ENCODE measurements at places on chromosomes 7 and 10.

DNA sequence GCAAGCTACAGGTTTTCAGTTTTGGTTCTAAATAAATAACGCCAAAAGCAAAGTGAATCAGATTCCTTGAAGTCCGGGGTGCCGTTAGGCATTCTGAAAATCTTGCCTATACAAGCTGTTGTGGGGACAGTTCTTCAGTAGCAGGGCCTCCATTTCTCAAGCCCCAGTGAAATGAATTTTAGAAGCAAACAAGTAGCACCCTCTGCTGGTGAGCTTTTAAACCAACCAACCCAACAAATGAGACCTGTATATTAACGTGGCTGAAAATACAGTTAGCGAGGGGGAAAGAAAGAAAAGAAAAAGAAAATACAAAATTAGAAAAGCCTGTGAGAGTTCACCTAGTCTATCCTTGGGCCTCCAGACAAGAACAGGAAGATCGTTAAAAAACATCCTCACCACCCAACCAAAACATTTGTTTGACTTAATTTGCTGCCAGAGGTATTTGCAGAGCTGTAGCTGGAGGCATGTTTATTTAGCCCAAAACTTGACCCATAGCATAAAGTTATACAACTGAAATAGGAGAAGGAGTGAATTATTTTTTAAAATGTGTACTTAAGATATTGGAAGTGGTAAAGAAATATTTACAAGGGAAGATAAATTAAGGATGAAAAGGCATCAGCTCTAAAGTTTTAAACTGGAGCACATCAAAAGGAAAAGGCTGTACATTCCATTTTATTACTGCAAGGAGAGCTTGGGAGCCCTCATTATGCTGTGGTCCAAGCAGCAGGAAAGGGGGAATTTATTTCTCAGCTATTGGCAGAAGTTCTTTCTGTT is 98.9 kb downstream of the DYNC1I1 start:
- DNase-seq: no peak

DNA sequence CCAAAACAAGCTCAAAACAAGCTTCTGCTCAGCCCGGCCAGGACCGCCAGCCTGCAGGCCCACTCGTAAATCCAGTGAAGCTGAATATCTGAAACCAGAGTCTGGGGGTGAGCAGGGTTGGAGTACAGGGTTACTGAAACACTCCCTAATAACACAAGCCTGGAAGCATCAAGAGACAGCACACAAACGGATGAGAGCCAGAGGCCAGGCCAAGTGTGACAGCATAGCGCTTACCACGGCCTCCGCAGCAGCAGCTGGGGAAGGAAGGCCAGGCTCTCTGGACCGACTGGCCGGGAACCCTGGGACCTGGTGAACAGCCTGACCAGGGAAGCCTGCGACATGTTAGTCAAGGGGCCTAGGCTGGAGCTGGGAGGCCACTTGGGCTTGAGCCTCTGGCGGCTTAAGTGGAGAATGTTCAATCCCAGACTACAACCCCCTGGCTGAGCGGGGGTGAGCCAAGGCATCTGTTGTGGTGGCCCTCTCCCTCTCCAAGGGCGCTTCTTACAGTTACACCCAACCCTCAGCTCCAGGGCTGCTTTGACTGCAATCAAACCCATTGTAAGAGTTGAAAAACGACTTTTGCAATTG is 21.7 kb upstream of the RNF32 start:
- no peak for DNase-seq

GRCh38 chr7:37356911-37357636 is 91.6 kb downstream of the ELMO1 start:
- no peak for DNase-seq

DNA sequence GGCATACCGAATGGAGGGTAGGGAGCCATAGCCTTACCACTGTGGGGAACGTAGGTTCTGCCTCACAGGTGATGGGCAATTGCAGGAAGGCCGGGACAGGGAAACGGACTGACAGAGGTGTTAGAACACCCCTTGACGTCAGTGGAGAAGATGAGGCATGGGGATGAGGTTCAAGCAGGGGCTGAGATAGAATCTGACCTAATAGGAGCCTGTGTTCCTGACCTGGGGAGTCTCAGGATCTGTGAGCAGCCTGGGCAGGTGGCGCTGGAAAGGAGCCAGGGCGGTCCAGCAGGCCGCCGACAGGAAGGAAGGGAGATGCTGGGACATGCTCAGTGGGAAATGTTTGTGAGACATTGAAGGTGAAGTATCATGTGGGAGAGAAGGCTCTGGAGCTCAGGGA is 109.4 kb downstream of the WDFY4 start:
- DNase-seq: no peak

- DNase-seq: no peak
These were observed 5.9 kb upstream of the ITGA8 start for GRCh38 chr10:15725603-15726002.

DNA sequence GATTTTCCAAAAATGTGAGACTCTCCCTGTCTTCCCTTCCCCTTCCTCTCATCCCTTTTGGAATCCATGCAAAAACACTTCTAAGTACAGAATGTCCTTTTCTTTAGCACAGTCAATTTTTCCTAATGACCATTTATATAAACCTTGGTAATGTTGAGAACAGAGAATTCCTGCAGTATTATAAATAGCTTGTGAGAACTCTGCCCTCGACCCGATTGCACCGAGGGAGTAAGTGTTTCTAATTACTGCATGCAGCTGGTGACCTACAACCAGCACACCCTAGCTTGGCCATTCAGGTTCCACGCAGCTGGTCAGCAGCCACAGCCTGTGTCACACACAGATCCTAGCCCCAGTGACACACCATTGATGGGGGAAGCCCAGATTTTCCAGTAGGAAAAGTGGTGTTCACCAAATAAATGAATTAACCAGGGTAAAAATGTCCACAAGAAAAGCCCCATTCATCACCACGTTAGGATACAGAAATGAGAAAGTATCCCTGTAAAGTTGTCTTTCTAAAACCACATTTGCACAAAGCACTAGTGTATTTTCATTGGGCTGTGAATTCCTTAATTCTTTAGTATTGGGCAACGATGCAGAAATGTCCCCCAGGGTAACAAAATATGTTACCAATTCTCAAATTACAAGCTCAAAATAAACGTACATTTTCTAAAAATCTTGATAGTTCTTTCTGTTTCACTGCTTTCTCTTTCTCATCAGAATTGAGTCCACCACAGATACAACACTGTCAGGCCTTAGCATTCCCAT is 499.0 kb upstream of the KLF6 start:
- DNase-seq: no peak

DNA sequence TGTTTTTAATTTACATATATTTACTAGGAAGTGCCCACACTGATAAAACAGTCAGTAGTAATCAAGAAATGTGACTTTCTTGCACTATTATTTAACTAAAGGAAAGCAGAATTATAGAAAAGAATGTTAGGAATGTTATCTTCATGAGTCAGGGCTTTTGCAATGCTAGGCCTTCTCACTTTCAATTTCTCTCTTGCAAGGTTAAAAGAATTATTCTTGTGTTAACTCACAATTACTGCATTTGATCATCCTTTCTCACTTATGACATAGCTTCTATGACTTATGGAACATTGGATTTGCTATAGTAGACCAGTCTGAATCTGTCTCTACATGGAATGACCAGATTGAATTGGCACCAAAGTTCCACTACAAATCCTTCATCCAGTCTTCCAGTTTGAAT is 192.4 kb downstream of the SDK1 start:
- DNase-seq: no peak

GRCh38 chr7:48109848-48110663 is 21.0 kb downstream of the UPP1 start:
- DNase-seq: peak; percentile 87

- no peak for DNase-seq
These were observed 134.7 kb downstream of the KIAA1217 start for GRCh38 chr10:24343686-24344085.

DNA sequence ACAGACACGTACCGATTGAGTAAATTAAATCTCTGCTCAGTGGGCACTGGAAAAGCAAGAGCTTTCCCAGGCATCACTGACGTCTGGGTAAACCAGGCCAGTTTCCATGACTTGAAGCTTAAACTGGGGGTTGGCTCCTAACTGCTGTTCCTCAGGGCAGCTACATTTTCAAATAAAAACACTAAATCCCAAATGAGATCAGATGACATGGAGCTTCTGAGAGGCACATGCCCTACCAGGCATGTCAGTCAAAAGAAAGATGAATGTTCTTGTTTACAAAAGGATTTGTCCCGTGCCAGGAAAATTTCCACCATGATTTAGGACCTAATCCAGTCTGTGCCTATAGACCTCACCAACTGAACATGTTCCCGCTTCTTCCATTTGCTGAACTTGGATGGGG is 220.2 kb downstream of the KCNMA1 start:
- no peak for DNase-seq

DNA sequence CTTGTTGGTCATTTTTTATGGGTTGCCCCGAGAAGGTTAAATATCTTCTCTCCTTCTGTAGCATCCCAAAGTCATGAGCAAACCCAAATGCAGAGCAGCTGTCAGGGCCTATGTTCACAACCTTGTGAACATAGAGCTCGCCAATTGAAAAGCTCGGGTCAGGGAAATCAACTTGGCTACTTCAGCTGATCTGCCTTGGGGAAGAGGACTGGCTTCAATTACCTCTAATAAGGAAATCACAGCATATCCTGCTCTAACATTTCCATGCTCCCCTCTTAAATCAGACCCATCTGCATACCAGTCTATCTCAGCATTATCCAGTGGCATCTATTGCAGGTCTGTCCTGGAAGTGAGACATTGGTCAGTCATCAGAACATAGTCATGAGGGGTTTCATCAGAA is 105.6 kb downstream of the ANKRD26 start:
- no peak for DNase-seq

DNA sequence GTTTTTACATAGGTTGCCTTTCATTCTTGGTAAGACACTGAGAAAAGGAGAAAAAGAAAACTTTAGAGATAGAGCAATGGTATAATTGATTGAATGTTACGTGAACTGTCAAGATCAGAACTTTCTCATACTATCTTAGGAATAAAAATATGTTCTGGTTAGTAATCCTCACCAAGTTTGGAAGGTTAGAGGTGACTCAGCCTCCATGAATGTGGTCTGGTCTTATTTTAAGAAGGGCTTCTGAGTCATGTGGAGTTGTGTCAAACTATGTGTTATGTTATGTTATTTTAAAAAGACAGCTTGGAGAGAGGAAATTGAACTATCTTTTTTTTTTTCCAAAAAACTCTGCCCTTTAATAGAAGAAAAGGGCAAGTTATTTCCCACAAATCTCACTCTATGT is 458.6 kb upstream of the KLF6 start:
- DNase-seq: no peak

GRCh38 chr7:55534262-55534915 is 37.9 kb downstream of the VOPP1 start:
- peak; percentile 75 for DNase-seq

- DNase-seq: no peak
These were observed 7.8 kb downstream of the KCND2 start for GRCh38 chr7:120280743-120281142.

DNA sequence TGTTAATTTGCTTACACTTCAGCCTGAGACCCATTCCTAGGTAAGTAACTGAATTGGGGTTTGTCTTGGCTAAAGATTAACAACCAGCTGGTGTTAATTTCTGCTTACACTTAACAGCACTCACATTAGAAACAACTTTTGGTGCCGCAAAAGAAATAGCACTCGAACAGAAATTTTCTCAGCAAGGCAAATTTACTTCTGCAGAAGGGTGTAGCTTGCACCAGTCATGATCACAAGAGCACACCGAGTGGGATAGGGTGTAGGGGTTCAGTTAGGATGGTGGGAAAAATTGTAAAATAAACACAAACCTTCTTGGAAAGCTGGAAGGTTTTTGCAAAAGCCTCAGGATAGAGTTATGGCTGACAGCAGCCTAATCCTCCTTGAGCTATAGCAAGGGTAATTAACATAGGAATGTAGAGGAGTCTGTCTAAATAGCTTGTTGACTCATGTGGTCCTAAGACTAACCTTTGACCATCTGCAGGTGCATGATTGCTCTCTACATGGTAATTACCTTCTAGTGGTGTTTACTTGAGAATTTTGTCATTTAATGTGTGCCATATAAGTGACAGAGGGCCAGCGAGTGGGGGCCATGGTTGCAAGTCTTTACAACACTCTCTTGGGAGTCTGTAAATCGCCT is 67.8 kb upstream of the CDK13 start:
- DNase-seq: no peak

GRCh38 chr10:118511711-118512110 is 83.7 kb downstream of the PRLHR start:
- no peak for DNase-seq

DNA sequence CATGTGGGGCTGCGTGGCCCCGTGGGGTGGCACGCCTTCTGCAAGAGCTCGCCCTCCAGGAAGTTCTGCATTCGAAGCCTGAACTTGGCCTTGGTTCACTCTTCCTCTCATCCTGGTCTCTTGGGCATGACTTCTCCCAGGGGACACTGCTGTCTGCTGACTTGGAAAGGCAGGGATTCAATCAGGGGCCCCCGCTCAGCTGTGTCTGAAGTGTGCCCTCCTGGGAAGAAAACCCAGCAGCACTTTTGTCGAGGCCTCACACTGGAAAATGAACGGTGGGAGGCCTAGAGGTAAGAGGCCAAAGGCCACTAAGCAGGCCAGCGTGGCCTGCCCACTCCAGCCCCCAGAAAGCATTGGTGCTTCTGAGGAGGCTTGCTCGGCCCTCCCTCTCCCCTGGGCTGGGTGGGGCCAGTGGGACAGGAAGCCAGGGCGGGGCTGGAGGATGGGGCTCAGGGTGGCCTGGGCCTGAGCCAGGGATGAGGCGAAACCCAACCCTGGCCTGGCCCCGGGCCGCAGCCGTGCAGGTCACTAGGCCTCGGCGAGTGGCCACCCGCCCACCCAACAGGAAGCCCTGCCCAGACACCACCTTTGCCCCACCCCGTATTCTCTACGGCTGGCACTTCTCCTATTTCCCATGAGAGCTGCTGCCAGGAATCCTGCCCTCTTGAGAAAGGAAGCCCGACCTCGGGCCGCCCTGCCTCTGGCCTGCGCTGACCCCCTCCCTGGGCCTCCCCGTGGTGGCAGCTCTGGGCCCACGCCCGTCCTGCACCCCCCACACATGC is 81.1 kb downstream of the ZMIZ1 start:
- DNase-seq: peak; percentile 35

DNA sequence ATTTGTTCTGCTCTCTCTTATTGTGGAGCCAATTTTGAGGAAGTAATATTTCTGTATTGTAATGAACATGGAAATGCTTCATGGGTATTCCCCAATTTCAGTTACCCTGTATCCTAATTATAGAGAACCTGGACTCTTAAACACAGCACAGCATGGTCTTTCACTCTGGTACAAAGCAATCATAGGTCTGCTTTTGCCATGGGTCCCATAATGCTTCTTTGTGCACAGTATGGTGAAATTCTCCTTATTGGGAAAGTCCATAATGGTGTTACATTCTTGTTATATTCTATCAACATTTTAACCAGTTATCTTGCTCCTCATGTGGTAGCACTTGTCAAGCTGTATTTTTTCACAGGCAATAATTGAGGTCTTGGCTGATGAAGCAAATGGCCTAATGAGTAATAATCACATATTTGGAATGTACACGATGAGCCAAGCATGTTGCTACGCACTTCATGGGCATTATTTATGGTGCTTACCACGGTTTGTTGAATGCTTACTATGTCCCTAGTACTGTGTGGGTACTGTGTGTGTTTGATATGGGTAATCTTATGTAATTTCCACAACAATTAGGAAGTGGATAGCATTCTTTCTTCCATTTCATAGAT is 42.9 kb downstream of the PRKG1 start:
- DNase-seq: no peak

All from activated naive CD4-positive, alpha-beta T cell treated with anti-CD3 and anti-CD28 coated beads, Interleukin-2, amount 50 U/mL, for 16 hours (primary cell).